ENCODE measurements at places on chromosomes 5 and 9. TPM values are rescaled to one million over a fixed set of nuclear protein-coding genes. Genes with fewer than 3 reads are reported as not detected.

Gene MOB3B
- total RNA-seq, result under 0.01 TPM

Gene BRINP1
- total RNA-seq, result not detected

Gene C5orf46
- total RNA-seq, result not detected

Gene GADD45G
- not detected for total RNA-seq

Gene IL9
- not detected for total RNA-seq

Gene TMEM232
- total RNA-seq, result 0.56 TPM

Gene AHRR
- 15.6 TPM for total RNA-seq

Gene CMBL
- total RNA-seq, result 5.0 TPM

GRCh38 chr5:10700516-10700915, 60.5 kb downstream of the DAP start:
- no peak for DNase-seq

DNA sequence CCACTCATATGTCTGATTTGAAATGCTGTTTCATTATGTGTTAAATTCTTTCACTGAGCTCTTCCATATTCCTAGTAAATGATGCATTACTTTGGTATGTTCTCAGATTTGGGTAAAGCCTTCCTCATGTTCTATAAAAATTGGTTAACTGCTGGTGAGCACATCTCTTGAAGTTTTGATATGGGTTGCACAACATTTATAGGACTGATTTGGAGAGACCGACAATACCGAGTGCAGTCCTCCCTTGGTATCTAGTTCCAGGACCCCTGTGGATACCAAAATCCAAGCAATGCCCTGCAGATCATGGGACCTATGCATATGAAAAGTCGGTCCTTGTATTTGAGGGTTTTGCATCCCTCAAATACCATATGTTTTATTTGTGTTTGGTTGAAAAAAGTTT, 37.8 kb downstream of the WDR36 start:
- DNase-seq, result peak; percentile 60

DNA sequence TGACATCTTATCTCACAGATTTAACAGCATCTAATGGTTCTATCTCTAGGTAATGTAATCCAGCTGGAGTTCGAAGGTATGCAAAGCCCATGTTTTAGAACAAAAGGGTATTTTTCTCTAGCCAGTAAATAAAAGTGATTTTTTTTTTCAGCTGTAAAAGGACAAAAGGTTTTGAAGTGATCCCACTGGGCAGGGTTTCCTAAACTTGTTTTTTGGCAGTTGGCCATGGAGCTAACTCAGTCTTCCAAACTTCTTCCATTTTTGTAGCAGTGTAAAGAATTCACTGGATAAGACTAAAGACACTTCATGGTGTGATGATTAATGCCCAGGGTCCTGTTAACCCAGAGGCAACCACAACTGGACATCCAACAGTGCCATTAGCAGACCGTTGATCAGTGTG, 63.8 kb downstream of the TMEM252 start:
- no peak for DNase-seq

DNA sequence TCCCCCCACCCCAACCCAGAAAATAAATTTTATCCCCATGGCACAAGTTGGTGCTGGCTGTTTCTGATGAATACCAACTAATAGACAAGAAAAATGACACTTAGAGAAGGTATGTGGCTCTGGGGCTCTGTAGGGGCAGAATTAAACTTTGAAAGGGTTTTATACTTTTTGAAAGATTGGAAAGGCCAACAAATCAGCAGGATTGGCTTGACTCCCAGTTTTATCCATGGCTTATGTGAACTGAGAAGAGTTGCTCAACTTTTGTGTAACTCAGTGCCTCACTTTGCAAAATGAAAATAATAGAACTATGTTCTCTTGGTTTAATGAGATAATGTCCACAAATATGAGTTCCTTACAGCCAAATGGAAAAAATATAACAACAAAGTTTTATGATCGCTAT, 288.9 kb upstream of the KIF2A start:
- DNase-seq, result no peak

GRCh38 chr5:181081989-181082388, 41.9 kb downstream of the BTNL9 start:
- no peak for DNase-seq

- no peak for DNase-seq
Observed at GRCh38 chr9:77989909-77990308, 41.7 kb downstream of the GNAQ start.

DNA sequence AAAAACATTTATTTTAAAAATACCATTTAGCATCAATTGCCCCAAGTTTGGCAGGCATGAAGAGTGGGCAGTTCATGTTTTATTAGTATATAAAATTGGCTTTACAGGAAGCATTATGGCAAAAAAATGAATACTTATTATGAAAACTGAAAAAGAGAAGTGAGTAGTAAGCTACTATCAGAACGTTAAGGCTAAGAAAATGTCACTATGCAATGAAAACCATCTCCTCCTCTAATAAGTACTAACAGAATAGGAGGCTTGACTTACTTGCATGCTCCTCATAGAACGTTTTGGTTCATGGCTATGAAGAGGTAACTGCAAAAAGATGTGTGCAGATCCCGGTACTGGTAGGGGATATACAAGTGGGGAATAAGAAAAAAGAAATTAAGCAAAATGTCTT, 23.6 kb downstream of the TICAM2 start:
- no peak for DNase-seq

GRCh38 chr5:10324518-10325370, 17.0 kb upstream of the CMBL start:
- DNase-seq, result no peak

DNA sequence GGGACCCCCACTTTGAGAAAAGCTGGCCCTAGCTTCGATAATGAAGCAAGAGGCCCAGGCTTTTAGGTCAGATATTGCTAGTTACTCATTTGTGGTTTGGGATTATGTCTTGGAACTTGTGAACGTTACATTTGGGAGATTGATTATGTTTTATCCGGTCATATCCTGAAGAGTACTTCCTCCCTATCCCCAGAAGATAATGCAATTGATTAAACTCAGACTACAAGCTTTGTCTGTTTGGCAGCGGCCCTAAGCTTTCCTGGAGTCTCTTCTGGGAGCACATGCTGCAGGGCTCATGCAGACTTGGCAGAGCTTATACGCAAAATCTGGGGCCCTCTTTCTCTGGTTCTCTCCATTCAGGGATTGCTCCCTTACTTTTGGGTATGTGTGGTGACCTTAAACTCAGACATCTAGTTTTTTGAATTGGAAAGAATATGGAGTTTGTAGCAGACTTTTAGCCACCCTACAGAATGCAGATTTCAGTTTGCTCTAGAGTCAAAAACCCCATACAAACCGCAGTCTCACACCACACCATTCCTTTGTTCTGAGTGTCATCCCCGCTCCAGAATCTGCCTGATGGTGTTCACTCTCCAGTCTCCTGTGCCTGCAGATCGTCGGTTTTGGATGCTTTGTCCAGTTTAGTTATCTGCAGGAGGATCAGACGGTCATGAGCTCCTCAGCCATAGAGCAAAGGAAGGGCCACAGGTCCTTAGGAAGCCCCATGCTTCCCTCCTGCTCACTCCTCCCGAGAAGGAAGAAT, 449.5 kb upstream of the TRPC7 start:
- peak; percentile 31 for DNase-seq

DNA sequence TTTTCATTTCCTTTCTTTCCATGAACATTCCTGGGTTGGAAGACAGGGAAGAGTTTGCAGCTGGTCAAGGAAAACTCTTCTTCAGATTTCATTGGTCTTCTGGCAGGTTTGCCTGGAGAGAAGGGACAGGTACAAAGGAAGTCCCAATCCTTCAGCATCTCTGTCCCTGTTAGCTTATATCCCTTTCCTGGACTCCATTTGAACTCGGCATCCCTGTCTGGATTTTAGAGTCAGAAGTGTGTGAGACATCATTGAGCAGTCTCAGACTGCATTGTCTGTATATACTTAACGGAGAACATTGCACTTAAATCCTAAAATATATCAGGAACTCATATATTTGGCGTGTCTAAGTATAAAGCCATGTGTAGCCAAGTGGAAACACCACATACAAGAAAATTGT, 54.9 kb downstream of the ADGRV1 start:
- DNase-seq, result no peak

- DNase-seq, result no peak
Observed at GRCh38 chr9:110276781-110277180, 20.5 kb upstream of the TXN start.

DNA sequence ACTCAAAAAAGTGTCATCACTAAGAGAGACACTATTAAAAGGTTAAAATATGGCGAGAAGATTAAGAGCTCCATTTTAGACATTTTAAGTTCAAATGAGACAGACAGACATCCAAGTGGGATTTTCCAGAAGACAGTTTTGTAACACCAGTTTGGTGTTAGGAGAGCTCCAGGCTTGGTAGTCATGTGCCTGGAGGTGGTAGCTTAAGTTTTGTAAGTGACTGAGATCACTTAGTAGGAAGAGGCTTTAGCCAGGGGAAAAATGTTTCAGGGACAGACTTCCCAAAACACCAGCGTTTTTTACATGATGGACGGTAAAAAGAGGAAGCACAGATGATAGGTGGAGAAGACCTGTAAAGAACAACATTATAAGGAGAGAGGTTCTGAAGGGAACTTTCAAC, 150.3 kb downstream of the GIN1 start:
- no peak for DNase-seq

DNA sequence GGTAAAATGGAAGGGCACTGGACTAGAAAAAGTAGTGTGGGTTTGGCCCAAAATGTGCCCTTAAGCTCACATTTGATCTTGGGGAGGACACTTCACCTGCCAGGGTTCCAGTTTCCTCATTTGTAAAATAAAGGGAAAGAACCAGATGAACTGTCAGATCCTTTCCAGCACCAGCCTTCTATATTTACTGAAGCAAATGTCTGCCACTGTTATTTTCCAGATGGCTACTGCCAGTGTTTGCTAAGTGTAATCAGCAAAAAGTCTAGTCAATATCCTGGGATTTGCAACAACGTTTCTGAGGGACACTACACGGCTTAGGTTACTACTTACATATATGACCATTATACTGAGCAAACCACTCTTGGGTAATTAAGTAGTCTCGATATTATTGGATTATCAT, 340.3 kb downstream of the KCNN2 start:
- DNase-seq, result no peak

GRCh38 chr9:76438841-76439588, 20.0 kb upstream of the GCNT1 start:
- DNase-seq, result no peak

GRCh38 chr5:151225475-151225874, 1.6 kb upstream of the CCDC69 start:
- DNase-seq, result no peak

DNA sequence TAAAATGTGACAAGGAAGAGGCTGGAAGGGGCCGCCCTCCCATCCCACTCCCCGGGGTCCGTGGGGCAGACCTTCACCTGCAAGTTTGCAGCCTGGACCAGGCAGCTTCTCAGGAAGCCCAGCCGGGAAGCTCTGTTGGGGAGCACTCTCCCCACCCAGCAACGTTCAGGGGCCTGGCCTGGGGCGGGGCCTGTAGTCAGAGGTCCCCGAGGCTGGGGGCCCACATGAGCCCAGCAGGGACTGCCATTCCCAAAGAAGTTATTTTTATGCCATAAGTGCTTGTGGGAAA, 32.7 kb upstream of the NOTCH1 start:
- DNase-seq, result no peak

DNA sequence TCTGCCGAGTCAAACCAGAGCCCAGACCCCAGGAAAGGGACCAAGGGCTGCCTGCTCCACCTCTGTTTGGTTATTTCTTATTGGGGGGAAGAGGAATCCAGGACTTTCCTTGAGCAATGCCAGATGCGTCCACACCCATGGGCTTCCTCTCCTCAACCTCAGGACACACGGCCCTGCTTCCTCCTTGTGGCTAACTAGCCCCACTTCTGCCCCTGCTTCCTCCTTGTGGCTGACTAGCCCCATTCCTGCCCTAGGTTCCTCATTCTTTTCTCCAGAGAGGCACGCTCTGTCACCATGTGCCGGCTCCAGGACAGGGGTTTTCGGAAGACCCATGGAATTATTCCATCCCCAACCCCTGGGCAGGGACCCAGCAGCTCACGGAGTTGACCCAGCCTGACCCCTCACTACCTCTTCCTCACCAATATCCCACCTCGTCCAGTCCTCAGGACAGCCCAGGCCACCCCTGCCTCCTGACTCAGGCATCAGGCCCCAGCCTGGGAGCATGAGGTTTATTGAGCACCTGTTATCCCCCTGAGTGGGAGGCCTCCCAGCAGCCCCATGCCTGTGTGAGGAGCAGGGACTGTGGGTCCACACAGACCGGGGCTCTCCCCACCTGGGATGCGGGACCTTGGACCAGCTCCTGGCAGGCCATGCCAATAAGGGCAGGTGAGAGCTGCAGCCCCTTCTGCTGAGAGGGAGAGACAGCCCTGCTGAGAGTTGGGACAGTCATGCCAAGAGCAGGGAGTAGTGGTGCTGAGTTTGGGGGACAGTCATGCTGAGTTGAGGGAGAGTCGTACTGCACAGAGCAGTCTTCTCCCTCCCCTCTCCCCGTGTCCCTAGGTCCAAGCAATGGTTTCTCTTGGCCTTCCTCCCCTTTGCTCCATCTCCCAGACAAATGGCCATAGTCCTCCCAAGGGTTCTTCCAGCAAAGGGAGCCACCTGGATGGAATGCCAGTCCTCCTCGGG, 11.8 kb upstream of the FCN1 start:
- DNase-seq, result no peak

GRCh38 chr9:124854822-124855221, 1.6 kb downstream of the WDR38 start:
- no peak for DNase-seq

GRCh38 chr5:109316634-109317033, 93.1 kb downstream of the PJA2 start:
- peak; percentile 61 for DNase-seq

- DNase-seq, result no peak
Observed at GRCh38 chr5:45062044-45062443, 253.3 kb downstream of the MRPS30 start.

GRCh38 chr5:96720408-96720807, 58.2 kb downstream of the CAST start:
- DNase-seq, result no peak

DNA sequence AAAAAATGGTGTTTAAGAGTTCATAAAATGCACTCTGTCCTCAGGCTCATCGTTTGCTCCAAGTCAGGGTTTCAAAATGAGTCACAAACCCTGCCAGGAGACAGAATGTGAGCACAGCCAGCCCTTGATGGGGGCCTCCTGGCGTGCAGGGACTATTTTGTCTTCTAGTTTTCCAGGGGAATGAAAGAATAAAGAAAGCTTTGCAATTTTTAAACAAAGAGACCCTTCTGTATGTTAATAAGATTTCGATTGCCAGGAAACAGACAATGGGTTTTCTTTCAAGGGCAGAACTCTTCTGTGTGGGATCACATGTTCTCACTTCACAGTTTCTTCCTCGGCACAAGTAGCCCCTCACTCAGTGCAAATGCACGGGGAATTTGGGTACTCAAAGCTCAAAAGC, 121.4 kb upstream of the C6 start:
- DNase-seq, result peak; percentile 36

DNA sequence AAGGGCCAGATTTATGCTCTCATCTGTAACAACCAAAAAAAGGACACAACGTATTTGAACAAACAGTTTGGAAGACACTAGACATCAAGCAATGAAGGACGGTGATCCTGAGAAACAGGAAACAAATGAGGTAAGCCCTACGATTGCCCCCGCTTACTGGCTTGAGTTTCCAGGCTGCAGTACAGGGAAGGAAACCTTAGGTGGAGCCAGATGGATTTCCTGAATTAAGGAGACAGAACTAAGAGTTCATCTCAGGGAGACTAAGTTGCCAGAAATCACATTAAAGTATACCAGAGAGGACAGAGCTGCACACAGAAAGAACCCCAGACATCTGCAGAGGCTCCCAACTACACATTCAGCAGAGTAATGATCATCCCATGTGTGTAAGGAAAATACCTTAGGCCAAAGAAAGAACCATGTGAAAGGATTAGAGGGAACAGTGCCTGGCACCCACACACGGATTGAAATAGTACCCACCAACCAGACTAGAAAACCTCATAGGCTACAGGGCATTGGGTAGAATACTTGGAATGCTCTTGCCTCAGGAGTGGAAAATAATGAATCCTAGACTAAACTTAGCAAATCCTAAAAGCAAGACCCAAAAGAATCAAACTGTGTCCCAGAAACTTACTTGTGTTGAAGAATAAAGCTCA, 99.3 kb upstream of the NIPBL start:
- peak; percentile 27 for DNase-seq

All from IMR-90 (cell line).